Activated CD4-positive, alpha-beta T cell treated with anti-CD3 and anti-CD28 coated beads, Interleukin-2, amount 10 ng/mL, durations not matched to agents 24 days and 14 days (primary cell): ENCODE measurements at places on chromosomes 6 and 20. TPM values are rescaled to one million over a fixed set of nuclear protein-coding genes. Genes with fewer than 3 reads are reported as not detected.

- H3K36me3 ChIP-seq: no peaks in the 10 kb centered on the region
- H3K27ac ChIP-seq: no peak overlapping the region
- no peak for DNase-seq
- H3K27me3 ChIP-seq: no peaks in the 10 kb centered on the region
Observed at GRCh38 chr6:54255886-54256285, 52.4 kb upstream of the TINAG start.

DNA sequence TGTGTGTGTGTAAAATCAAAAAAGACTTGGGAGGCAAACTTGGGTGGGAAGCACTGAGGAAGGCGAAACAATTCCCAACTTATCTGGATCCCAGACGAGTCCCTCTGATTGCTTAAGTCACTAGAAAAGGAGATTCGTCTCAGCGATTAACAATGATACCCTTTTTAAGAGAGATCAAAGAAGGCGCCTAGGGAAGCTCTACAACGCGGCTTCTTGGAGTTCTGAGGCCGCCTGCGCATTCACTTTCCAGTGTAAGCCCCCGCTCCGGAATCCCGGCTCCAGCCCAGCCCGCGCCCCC, 8.7 kb upstream of the TBX18 start:
- no peak for DNase-seq
- H3K27ac ChIP-seq: peak overlapping the region; percentile 29
- H3K4me1 ChIP-seq: peaks cover 2% of the 10 kb centered on the region
- H3K36me3 ChIP-seq: peaks cover 1% of the 10 kb centered on the region

DNA sequence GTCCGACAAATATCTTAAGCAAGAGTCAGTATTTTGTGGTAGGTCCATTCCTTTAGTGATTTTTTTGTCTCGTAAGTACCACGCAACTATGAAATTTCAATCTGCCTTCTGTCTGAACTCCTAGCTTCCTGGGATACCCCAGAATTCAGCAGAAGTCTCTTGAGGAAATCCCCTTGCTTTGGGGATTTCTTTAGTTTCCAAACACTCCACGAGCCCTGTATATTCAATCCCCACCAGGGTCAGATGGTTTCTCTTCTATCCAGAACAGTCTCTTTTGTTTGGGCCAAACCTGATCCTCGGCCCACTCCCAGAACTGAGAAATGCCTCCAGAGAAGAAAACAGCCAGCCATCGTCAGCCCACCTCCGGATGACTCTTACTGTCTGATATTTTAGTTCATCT, 113.0 kb downstream of the CHD6 start:
- H3K4me1 ChIP-seq: peaks cover 27% of the 10 kb centered on the region
- H3K27ac ChIP-seq: no peak overlapping the region
- no peak overlapping the region for H3K4me3 ChIP-seq

GRCh38 chr6:157106487-157106886, 216.8 kb downstream of the TMEM242 start:
- peak overlapping the region; percentile 69 for H3K27ac ChIP-seq
- peaks cover 19% of the 10 kb centered on the region for H3K36me3 ChIP-seq
- no peaks in the 10 kb centered on the region for H3K27me3 ChIP-seq
- H3K4me1 ChIP-seq: peaks cover 35% of the 10 kb centered on the region
- H3K4me3 ChIP-seq: no peak overlapping the region

GRCh38 chr20:48214601-48215000, 429.3 kb upstream of the SULF2 start:
- H3K36me3 ChIP-seq: no peaks in the 10 kb centered on the region
- no peak overlapping the region for H3K4me3 ChIP-seq
- H3K27me3 ChIP-seq: no peaks in the 10 kb centered on the region
- no peak overlapping the region for H3K27ac ChIP-seq
- no peak for DNase-seq

RNF217 gene
- 0.72 and 1.2 TPM in 2 replicates for total RNA-seq

HLA-DOA gene
- total RNA-seq: 0.21 and 0.38 TPM in 2 replicates

SFT2D1 gene
- total RNA-seq: 56.9 and 61.2 TPM in 2 replicates
